Stimulated activated CD4-positive, alpha-beta T cell treated with anti-CD3 and anti-CD28 coated beads, TNF-alpha, amount 100 ng/mL, for 24 hours (primary cell): ENCODE measurements at places on chromosomes 12 and 14.

DNA sequence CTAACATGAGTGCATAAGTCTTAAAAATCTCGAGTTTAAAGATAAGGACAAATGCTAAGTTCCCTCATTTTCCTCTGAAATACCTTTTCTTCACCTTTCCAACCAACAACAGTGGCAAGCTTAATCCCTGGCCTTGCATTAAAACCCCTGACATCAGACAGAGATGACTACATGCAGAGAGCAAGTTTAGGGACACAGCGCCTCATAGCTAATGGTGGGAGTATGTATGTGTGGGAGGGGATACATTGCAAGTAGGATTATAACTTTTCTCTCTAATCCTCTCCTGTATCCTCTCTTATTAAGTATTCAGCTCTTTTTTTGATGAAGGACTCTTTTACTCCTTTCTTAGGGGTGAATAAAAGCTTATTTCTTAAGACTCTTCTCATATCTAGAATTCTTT, 547.1 kb downstream of the CCER1 start:
- DNase-seq: no peak

- DNase-seq: no peak
These were observed 170.7 kb upstream of the KITLG start for GRCh38 chr12:88750867-88751543.

GRCh38 chr12:111284709-111285108, 84.2 kb downstream of the PHETA1 start:
- DNase-seq: no peak

- DNase-seq: no peak
These were observed 26.6 kb downstream of the NINJ2 start for GRCh38 chr12:636632-637031.

DNA sequence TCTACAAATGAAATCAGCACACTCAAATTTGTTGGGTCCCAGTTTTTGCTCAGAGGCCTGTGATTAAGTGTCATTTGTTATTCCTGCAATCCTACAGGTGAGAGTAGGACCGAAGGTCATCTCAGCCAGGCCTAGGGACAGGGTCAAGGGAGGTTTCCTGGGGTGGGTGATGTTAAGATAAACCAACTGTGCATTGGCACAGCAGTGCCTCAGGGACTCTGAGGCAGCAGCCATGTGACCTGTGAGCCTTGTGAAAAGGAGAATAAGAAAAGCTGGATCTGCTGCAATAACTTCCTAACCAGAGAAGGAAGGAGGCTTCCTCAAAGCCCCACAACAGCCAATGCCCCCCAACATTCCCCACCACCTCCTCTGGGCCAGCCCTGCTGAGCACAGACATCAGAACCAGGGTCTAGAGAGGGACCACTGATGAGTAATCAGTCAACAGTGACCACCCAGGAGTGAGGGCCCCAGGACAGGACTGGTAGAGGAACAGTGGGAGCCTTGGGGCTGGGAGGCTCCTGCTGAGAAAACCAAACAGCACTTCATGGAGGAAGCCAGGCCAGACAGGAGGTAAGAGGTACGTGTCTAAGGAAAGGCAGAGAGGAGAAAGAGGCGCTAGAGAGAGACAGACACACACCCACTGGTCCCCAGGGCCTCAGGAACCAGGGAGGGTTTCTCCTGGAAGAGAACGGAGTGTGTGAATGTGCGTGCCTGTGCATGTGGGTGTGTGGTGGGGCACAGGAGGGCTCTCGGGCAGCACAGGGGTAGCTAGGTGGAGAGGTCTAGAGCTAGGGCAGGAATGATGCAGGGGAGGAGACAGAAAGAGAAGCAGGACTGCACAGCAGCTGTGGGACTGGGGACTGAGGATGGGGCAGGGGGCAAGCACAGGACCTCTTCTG, 82.4 kb downstream of the ITPK1 start:
- DNase-seq: no peak

GRCh38 chr12:76060111-76060510, 24.4 kb downstream of the NAP1L1 start:
- no peak for DNase-seq

GRCh38 chr12:52499806-52500560, 6.9 kb upstream of the KRT6A start:
- DNase-seq: no peak

DNA sequence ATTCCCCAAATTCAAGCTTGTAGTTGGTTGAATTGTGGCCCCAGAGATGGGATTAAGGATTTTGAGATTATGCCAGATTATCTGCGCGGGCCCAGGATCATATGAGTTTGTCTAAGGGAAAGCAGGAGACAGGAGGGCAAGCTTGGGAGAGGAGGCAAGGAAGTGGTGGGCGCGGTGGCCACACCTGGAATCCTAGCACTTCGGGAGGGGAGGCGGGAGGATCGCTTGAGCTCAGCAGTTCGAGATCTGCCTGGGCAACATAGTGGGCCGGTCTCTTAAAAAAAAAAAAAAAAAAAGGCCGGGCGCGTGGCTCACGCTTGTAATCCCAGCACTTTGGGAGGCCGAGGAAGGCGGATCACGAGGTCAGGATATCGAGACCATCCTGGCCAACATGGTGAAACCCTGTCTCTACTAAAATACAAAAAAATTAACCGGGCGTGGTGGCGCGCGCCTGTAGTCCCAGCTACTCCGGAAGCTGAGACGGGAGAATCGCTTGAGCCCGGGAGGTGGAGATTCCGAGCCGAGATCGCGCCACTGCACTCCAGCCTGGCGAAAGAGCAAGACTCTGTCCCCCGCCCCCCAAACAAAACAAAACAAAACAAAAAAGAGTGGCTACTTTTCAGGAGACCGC, 881 bp upstream of the PUS1 start:
- DNase-seq: no peak

DNA sequence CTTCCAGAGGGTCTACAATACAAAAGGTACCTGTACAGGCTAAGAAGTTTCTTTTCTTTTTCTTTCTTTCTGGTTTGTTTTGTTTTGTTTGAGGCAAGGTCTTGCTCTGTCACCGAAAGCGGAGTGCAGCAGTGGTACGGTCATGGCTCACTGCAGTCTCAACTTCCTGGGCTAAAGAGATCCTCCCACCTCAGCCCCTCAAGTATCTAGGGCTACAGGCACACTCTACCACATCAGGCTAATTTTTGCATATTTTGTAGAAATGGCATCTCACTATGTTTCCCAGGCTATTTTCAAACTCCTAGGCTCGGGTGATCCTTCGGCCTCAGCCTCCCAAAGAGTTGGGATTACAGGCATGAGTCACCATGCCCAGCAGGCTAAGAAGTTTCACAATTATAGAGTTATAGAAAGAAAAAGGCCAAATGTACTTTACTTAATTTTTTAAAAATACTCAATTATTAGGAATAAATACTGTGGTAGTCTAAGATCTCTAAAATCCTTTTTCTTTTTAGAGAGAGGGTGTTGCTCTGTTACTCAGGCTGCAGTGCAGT, 3.0 kb upstream of the PIGH start:
- no peak for DNase-seq

DNA sequence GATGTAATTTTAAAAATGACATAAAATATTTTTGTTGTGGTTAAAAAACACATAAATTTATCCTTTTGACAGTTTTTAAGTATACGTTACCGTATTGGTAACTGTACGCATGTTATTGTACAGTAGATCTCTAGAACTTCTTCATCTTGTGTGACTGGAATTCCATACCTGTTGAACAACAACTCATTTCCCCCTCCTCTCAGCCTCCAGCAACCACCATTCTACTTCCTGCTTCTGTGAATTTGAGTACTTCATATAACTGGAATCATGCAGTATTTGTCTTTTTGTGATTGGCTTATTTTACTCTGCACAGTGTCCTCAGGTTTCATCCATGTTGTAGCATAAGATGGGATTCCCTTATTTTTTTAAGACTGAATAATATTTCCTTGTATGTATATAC, 113.6 kb upstream of the ATF1 start:
- no peak for DNase-seq

- no peak for DNase-seq
These were observed 23.8 kb downstream of the ATP6V1D start for GRCh38 chr14:67335781-67336180.

GRCh38 chr12:71038960-71039359, 118.4 kb upstream of the PTPRR start:
- DNase-seq: no peak

GRCh38 chr12:92133171-92133570, 12.5 kb downstream of the BTG1 start:
- no peak for DNase-seq

DNA sequence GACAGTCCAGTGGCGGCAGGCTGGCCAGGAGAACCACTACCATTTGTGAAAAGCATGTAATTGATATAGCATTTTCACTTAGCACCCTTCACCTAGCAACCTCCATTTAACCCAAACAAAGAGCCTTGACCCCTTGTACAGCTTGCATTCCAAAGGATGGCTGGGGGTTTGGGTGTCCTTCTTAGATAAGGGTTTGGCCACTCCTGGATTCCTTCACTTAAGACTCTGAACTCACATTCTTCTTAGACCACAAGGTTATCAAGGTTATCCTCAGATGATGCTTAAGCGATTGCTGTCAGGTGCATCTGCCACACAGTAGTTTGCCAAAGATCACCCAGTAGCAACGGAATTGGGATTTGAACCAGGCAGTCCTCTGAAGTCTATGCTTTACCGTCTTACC, 102.8 kb downstream of the ZNF664 start:
- DNase-seq: no peak

DNA sequence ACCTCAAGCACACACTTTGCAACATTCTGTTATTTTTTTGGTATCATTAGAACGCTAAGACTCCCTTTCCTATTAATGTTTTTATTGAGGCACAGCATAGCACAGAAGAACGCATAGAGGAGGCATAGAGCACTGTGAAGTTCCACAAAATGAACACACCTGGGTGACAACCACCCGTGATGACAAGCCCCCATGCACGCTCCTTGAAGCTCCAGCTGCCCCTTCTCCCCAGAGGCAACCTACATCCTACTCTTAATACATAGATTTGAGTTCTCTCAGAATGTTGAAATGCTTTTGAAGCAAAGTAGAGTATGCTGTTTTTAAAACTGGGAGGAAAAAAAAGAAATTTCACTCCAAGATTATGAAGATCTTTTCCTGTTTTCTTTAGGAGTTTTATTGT, 55.5 kb downstream of the DYRK2 start:
- DNase-seq: no peak

GRCh38 chr12:12943586-12944260, 8.2 kb downstream of the GPRC5D start:
- DNase-seq: no peak

- no peak for DNase-seq
These were observed 8.8 kb downstream of the CPNE6 start for GRCh38 chr14:24080142-24080530.

GRCh38 chr12:85350356-85350755, 70.3 kb downstream of the ALX1 start:
- DNase-seq: no peak

DNA sequence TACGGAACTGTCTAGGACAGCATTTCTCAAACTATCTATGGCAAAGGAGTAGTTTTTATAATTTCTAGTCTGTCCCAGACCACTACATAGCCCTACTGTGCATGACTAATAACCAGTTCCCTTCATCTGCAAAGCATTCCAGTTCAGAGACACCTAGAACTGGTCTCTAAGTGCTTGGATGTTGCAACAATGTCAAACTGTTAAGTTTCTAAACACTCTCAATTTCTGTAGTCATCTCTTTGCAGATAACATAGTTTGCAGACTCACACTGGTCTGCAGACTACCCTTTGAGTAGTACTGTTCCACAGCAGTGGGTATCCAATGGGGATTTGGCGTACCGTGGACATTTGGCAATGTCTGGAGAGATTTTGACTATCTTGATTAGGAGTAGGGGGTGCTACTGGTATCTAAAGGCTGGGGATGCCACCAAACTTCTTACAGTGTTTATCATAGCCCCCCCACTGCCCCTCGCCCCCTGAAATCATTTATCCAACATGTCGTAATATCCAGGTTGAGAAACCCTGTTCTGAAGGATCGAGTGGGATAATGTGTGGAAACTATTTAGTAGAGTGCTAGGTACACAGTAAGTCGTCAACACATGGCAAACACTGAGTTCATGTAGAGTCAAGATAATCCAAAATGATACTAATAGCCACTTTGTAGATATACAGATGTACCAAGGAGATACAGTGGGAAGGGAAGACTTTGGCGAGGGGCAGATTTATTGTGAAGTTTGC, 1.7 kb downstream of the C12orf76 start:
- DNase-seq: no peak

GRCh38 chr14:74685921-74686678, 26.8 kb downstream of the AREL1 start:
- no peak for DNase-seq

DNA sequence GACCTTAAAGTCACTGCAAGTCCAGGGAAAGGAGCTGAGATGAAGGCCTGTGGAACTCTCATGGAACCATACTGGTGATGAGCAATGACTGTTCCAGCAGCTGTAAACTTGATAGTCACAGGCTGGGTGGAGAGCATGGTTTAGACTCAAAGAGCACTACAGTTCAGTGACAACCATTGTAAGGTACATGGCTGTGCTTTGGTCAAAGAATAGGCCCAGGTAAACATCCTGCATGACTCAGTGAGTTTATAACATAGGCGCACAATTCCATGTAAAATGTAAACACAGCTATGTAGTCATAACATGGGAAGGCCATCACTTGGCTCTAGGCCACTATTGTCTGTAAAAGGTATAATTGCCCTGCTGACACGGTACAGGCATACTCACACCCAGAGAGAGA, 119.3 kb upstream of the FSCB start:
- DNase-seq: no peak

- DNase-seq: no peak
These were observed 142.6 kb upstream of the PDZRN4 start for GRCh38 chr12:41045509-41045908.

DNA sequence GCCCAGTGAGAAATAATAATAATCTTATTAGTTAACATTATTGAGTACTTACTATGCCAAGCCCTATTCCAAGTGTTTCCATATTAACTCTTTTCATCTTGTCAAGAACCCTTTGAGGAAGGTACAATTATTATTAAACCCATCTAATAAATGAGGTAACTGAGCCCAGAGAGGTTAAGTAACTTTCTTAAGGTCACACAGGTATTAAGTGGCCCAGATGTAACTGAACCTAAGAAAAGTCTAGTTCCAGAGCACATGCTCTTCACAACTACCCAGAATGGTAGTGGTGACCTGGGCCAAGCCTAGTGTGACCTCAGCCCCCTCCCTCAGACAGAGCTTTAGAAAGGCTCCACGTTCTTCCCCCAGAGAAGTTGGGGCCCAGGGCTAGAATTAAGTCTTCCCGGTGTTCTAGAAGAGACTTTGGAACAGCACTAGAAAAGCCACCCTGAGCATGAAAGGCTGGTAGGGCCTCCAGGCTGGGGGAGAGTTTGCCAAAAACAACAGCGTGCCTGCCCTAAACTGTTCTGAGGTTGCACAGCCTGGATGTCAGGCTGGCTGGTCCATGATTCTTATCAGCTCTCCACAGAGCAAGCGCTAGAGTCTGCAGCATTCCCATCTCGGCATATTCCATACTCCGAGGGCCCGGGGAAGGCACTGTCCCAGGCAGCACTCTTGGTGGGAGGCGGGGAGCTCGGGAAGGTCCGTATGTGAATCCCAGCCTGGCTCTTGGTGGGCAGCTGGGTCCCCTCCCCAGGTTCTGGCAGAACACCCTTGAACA, 41.3 kb upstream of the CTDSP2 start:
- no peak for DNase-seq

DNA sequence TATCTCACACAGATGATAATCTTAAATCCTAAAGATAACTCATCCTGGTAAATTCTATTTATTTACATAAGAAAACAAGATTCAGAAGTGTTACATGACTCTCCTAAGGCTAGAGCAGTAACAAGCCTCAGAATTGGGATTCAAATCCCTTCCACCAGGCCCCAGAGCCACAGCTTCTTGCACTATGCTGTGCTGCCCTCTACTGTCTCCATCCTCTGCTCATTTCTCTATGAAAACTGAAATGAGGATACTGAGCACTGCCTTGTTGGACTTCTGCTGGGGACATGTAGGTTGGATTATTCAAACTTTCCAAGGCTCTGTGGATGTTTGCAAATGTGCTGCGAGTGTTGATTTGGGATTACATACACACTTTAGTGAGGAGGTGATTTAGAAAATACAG, 23.5 kb upstream of the C12orf50 start:
- no peak for DNase-seq
